Tongue (tissue), 3 donors: ENCODE measurements at places on chromosomes 13 and 19. TPM values are rescaled to one million over a fixed set of nuclear protein-coding genes. Genes with fewer than 3 reads are reported as not detected.

DNA sequence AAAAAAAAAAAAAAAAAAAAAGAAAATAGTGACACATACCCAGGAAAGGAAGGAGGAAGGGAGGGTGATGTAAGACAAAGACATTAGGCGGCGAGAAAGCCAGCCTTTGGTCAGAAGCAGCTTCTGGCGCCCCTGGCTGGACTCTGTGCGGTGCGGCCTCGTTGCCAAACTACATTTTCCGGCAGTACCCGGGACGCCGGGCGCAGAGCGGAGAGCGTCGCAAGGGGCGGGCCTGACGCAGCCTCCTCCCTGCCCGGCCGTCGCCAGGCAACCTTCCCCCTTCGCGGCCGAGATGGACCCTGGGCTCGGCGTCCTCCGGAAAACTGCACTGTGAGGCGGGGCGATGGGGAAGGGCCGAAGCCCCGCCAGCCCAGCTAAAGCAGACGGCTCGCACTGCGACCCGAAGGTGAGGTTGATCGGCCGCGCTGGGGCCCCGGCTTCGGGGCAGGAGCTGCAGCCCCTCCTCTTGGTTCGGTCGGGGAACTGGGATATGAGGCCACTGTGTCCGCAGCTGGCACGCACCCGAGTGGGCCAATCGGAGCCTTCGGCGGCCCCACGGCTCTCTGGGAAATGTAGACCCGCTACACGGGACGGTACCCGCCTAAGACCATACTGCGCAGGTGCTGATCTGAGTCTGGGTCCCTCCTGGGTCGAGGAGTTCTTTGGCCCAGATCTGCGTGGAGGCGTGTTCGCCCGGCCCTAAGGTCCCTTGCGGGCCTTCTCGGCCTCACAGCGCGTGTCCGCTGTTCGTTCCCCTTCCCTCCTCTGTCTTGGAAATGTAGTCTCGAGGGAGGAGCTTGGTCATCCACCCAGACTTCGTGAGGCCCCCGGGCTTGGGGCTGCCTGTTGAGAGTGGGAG is 2.3 kb upstream of the MZF1 start:
- peak; percentile 97 for DNase-seq

DNA sequence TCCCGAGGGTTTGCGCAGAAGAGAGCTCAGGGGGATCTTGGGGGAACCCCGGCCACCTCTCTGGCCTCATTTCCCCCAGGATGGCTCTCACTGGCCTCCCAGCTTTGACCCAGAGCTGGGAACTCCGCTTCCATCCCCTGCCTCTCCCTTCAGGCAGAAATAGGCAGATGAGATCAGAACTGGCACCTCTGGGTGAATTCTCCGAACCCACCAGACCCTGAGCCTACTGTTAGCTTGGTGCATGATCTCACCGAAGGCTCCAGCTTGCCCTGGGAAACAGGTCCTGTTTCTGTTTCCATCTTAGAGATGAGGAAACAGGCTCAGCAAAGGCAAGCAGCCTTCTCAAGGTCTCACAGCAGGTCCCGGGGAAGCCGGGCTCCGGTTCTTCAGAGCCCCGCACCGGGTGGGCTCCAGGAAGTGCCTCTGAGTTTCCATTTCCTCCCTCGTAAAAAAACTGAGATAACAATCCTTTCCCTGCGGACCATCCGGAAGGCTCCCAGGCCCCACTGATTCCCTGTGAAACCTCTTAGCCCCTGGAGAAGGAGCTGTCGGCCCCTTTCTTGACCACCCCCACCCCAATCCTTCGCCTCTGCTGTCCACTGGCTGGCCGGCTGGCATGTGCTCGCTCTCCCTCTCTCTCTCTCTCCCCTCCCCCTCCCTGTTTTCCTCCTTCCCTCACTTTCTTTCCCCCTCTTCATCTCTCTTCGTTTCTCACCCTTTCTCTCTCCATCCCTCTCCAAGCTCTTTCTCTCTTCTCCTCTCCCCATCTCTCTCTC is 2.1 kb downstream of the NECTIN2 start:
- peak; percentile 53 for DNase-seq

- no peak for DNase-seq
Observed at GRCh38 chr19:19655051-19655594, 8.4 kb downstream of the ATP13A1 start.

DNA sequence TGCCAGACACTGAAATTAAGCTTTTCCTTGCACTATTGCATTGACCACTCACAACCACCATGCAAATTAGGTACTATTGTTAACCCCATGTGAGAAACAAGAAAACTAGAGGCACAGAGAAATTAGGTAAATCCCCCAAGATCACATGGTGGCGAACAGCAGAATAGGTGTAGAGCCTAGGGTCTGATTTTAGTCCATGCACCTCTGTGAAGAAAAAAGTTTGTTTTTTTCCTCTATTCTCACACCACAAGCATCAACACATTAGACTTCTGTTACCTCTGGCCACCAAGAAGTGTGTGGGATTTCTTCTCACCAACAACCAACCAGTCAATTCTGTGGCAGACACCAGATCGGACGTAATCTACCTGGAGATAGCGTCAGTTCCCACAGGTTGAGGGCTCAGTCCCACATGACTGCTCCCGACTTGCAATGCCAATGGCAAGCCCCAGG is 391.9 kb downstream of the COG6 start:
- DNase-seq, result no peak

DNA sequence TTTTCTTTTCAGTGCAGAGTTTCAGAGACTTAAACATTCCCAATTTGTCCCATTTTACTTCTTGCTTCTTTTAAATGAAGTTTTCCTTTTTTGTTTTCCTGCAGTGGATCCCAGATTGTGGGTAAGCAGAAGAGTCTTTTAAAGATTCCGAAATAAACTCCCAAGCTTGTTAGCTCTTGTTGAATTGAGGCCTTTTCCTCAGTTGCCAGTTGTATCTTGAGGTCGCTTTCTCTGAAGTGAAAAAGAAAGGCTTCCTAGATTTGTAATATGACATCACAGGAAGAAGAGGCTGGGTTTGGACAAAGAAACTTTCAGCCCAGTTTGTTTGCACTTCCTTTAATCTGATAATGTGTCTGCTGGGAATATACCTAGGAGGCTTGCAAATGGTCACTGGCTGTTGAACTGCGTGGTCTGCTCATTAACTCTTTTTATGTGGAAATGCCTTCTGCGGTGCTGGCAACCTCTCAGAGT is at the start of gene LPAR6:
LPAR6 (minus strand) TSS at position 233 of the 471 bp plus-strand sequence. CDS start 690 bp downstream, outside the sequence.
- peak; percentile 76 for DNase-seq

The DPRX gene
- total RNA-seq, result not detected

The ADPRHL1 gene
- total RNA-seq, result 130 TPM

GRCh38 chr13:85564598-85564997 is 234.6 kb downstream of the SLITRK6 start:
- no peak for DNase-seq

The SIGLEC12 gene
- not detected for total RNA-seq

The SIRT2 gene
- total RNA-seq, result 178 TPM

DNA sequence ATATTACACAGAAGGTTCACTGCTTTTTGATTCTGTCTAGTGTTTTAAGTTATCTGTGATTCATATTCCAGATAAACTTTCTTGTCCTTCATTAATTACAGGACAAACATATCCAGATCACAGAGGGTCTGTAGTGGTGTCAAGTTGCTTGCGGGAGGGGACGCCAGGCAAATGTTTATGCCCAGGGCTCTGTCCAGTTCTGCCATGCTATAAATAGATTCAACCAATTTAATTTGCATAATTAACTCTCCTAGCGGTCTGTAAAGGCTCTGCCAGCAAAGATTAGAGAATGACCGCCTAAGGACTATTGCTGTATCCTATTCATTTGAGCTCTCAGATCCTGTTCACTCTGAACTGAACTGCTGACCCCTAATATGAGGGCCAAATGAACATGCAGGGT is 59.7 kb upstream of the TRPC4 start:
- no peak for DNase-seq

- DNase-seq, result no peak
Observed at GRCh38 chr13:39538816-39539790, 63.9 kb downstream of the LHFPL6 start.

DNA sequence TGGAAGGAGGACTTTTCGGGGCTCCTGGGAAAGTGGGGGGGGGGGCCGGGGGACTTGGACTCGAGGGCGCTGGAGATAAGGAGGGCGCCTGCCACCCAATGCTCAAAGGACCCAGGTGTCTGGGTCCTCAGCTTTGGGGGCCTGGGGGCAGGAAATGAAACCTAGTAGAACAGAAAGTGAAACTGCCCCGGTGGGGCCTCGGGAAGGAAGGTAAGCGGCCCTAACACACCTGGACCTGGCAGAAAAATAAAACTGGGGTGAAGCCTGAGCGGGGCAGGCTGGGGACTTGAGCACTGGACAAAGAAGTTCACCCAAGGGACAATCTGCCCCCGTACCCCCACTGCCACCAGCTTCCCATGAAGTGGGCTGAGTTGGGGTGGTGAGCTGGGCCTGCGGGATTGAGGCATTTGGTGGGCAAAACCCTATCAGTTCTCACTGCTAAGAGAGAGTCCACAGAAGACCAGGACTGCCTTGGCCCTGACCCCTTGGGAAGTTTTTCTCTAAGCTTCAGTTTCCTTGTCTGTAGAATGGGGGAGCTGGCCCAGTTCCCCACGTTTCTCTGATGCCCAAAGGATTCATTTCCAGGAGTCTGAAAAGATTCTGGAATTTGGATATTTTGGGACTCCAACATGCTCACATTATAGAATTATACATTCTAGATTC is 2.3 kb downstream of the PRKD2 start:
- DNase-seq, result no peak

The ADM5 gene
- 0.92 TPM for total RNA-seq
